NCI-H1417 treated with DMSO at 0.1 percent for 48 hours (cell line): ENCODE measurements at places on chromosomes 16 and 17.

DNA sequence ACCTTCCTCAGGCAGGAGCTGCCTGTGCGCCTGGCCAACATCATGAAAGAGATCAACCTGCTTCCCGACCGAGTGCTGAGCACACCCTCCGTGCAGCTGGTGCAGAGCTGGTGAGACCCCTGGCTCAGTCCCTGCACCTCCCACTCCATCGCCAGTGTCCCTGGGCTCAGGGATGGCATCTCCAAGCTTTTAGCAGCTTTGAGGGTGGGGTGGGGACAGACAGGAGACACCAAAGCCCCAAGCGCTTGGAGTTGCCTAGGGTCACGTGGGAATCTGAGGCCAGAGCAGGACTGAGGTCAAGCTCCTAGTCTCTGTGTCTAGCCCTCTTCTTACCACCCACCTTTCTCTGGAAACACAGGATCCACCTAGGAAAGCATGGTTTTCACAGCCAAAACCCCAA lies 2.3 kb downstream of the PDK2 start:
- no peak for DNase-seq

- no peak for DNase-seq
These were observed 163.8 kb downstream of the NTN1 start for GRCh38 chr17:9185142-9185541.

DNA sequence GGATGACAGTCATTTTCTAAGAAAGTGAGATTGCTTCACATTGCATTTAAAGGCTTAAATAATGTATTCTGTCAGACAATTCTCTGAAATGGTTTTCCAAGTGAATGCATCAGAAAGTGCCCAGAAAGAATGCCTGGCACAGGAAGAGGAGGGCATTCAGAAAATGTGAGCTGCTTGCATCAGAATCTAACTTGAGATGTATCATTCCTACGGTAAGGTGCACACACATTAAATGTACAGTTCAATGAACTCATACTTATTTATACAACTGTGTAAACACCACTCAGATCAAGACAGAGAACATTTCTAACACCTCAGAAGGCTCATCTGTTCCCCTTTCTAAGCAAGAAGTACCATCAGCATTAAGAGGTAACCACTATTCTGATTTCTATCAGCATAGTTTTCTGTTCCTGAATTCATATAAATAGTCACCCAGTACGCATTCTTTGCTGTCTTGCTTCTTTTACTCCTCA lies 638.0 kb downstream of the MAF start:
- DNase-seq, result no peak

DNA sequence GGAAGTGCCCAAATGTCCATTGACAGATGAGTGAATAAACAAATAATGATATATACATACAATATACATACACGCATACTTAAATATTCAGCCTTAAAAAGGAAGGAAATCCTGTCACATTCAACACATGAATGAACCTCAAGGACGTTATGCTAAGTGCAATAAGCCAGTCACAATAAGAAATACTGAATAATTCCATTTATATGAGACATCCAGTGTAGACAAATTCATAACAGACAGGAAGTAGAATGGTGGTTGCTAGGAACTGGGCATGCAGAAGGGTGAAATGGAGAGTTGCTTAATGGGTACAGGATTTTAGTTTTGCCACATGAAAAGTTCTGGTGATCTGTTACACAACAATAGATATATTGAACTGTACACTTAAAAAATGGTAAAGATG lies 8.8 kb upstream of the ITGB4 start:
- DNase-seq, result no peak

DNA sequence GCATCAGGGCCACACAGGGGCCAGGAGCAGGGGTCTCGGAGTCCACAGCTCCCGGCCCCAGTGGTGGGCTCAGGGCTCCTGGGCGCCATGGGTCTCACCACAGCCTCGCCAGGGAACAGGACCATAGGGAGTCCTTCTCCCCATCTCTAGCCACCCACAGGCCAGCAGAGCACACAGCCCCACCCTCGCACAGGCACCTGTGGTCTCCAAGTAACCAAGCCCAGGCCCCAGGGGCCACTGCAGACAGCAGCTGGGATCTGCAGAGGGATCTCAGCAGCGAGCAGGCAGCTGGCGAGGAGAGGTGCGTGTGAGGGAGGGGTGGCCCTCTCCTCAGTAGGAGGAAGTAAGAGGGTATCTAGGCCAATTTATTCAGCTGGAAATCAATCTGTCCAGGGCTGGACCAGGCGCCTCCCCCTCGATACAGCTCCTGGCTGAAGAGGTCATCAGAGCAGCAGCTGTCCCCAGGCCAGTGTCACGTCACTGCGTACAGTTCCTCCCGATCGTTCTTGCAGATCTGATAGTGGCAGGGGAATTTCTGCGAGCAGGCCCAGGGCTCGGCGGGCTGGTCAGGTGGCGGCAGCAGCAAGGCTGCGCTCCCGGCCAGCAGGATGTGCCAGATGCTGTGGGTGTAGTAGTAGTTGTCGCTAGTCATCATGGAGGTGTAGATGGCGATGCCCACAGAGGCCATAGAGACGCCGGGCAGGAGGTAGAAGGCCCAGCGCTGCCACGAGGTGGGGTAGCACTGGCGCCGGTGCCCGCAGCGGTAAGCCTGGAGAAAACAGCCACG lies 1.4 kb upstream of the MRPL28 start:
- DNase-seq, result no peak

DNA sequence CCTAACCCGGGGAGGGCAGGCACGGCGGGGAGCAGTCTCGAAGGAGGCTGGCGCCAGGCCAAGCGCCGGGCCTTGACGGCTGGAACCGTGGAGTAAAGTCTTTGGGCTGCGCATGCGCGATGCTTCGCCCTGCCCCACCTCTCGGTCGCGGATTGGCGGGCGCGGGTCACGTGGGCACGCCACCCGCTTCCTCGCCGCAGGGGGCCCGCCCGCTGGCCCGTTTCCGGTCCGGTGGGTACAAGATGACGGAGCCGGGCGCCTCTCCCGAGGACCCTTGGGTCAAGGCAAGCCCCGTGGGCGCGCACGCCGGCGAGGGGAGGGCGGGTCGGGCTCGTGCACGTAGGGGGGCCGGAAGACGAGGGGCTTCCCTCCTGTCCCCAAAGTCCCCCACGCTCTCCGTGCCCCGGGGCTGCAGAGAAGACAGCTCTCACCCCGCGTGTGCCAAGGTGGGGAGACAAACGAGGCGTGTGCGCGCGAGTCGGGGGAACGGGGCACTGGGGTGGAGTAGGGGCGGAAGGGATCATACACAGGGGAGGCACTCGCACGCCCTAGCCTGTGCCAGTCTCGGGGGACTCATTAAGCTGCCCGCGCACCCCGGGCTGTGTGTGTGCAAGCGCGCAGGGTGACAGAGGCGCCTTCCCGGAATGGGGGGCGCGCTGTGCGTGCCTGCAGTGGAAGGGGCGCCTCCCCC lies at the start of gene MLX:
Gene MLX (plus strand): TSS at position 218 of the 691 bp plus-strand sequence. CDS start 25 bp downstream, at position 243.
- DNase-seq, result peak; percentile 61

DNA sequence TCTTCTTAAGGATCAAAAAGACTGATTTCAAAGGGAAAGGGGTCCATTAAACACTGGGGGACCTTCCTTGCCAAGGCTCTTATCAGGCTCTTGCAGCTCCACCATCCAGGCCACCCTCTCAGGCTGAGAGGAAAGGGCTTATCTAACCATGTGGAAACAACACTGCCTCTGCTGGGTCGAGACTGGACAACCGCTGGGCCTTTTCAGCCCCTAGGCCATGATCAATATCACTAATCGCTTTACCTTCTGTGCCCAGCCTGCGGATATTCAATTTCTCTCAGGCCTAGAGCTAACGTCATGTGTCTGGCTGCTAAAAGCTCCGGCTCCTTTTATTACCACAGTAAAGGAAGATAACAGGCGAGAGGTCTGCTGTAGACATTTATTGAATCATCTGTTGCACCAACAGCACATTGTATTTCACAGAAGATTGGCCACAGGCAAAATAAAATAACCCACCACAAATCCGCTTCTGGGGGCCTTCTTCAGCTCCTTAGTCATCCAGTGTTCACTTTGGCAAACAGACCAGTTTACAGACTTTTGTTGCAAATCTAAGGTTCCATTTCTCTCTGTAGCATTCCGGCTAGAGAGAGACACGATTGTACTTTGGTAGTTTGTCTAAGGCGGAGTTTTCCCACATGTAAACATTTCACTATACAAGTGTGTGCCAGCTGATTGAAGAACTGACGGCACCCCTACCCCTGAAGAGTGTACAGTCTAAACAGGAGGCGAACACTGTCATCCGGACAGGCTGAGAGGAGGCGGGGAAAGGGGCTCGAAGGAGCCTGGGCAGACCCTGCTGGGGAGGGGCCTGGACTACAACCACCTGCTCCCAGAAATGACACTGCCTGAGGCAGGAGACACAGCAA lies 13.9 kb downstream of the CYB561 start:
- no peak for DNase-seq

DNA sequence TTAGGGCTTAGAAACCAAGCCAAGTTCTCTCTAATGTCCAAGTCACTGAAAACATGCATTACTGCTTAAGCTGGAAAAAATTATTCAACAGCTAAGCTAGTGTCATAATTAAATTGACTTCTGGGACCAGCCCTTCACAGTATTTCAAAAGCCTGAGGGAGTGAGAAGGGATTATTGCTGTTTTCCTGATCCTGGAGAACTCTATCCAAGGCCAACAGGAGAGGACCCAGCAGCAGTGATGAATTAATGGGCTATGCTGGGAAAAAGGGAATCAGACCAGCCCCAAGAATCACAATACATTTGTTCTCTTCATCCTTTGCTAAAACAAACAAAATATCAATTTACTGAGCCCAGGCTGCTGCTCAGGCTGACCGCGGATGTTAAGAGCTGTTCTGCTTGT lies 34.5 kb upstream of the CLEC3A start:
- no peak for DNase-seq

DNA sequence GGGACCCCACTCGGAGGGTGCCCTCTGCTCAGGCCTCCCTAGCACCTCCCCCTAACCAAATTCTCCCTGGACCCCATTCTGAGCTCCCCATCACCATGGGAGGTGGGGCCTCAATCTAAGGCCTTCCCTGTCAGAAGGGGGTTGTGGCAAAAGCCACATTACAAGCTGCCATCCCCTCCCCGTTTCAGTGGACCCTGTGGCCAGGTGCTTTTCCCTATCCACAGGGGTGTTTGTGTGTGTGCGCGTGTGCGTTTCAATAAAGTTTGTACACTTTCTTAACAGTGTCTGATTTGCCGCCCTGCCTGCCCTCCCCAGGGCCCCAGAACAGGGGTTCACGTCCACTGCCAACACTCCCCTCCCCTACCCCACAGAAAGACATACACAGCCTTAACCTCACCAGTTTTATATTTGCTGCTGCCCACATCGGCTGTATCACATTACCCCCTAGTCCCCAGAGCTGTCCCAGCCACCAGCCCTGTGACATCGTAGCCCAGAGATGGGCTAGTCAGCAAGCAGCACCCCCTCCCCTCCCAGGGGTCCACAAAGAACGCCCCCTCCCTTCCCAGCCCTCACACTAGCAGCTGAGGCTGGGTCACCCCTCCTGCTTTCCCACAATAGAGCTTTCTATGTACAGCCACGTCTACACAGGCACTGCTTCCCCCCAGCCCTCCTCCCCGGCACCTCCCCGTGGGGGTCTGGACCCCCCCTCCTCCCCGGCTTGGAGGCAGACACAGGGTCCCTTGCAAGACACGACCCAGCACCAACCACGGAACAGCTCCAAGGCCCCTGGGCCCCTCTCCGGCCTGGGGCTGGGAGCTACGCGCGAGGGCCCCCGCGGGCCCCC lies 7.9 kb downstream of the GRN start:
- no peak for DNase-seq

DNA sequence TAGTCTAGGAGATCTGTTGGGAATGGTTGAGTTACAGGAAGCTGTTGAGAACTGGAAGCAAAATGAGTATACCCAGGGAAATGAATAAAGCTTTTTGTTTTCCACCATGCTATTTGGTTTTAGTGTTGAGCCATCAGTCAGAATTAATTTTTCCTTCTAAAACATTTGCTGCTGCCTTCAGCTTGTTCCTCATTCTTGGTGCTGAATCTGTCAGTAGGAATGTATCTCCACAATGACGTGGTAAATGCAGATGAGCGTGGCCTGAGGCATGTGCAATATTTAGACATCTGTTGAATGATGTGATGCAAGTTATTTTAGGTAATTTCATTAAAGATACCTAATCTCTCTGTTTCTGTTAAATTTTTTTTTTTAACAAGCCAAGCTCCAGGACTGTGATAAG lies 10.9 kb downstream of the HAPSTR1 start:
- DNase-seq, result no peak

DNA sequence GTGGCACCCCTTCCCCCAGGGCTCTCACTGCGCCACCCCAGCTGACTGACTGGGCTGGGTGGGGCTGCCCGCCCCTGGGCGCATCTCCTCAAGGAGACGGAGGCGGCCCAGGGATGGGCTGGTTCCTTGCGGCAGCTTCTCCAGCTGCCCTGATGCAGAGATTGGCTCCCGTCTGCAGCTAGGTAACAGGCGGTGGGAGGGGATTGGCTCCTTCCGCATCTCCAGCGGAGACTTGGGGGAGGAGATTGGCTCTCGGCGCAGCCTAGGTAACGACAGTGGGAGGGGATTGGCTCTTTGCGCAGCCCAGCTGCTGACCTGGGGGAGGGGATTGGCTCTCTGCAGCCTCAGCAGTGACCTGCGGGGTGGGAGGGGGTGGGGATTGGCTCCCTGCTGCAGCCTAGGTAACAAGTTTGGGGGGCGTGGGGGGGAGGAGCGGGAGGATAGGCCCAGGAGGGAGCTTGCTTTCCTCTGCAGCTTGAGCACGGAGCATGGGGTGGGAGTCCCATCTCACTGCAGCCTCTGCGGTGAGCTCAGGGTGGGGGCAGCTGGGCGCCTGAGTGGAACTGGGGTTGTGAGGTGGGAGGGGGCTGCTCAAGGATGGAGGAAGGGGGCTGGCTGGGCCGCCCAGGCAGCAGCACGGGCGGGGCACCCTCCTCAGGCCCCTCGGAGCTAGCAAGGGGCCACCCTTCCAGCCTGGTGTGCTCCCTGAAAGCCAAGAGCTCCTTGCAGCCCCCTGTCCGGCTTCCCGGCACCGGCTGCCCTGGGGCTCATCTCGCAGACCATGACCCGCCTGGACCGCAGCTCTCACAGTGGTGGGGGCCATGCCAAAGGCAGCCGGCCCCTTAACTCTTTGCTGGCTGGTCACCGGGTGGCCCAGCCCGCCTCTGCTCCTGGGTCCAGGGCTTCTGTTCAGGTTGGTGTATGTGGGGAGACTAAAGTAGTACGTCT lies 6.4 kb downstream of the NFE2L1 start:
- DNase-seq, result peak; percentile 82
